Liver (tissue), 10 donors: ENCODE measurements at places on chromosomes 5 and 9.

DNA sequence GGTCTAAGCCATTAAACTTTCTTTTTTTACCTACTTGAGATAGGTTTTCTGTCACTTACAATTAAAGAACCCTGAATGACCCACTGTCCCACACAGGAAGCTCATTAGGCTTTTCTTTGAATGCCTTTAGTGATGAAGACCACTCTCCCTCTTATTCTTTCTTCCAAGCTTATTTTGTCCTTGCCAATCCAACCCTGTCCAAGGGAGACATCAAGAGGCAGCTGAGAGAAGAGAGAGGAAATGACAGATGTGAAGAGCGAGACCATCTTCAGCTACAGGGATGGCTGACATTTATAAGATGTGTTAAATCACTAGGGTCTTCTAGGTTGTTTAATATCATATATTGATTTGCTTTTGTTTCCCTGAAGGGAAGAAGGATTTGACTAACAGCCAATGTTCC is 133.5 kb downstream of the FAM114A2 start:
- no peak for DNase-seq

DNA sequence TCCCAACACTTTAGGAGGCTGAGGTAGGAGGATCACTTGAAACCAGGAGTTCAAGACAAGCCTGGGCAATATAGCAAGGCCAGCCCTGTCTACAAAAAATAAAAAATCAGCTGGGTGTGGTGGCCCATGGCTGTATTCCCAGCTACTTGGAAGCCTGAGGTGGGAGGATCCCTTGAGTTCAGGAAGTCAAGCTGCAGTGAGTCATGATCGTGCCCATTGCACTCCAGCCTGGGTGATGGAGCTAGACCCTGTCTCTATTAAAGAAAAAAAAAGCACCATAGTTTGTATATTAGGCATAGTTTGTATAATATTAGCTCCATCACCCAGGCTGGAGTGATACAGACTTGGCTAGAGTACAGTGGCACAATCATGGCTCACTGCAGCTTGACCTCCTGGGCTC is 9.6 kb upstream of the NME5 start:
- DNase-seq, result no peak

GRCh38 chr5:180347702-180348101 is 5.4 kb downstream of the GFPT2 start:
- DNase-seq, result no peak

DNA sequence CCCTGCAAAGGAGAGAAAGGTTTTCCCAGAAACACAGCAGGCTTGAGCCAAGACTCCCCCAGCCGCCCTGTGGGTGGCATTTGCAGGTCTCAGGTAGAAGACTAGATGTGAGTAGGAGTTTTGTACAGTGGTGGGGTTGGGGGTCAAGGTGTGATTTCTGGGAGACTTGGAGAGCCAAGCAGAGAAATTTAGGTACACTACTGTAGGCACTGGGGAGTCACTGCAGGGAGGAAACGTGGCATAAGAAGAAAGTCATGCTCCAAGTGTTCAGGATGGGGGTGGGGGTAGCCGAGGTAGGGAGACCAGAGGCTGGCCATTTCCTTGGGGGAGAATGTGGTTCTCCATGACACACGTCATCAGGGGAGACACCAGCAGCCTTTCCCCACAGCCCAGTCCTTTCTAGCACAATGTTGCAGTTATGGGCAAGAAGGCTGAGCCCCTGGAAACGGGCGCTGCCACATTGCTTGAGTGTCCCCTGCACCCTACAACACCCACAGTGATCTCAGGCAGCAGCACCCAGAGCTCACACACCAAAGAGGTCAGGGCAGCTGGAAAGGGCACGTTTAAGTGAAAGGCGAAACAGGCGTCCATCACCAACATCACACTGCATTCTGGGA is 210.5 kb downstream of the FSTL4 start:
- peak; percentile 17 for DNase-seq

DNA sequence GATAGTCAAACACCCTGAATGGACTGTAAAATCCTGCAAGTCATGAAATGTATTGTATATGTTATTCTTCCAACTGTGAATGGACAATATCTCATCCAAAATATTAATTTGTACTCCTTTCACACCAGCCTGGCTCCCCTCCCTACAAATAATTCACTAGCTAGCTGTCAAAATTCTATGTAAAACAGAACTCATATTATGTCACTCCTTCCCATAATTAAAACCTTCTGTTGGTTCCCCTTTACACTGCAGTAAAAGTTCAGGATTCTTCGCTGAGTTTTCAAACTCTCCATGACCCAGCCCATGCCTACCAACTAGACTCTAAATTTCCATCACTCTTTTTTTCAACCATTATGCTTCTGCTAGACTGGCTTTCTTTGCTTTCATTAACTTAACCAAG is 857.1 kb downstream of the TAF11L14 start:
- no peak for DNase-seq
